Fibroblast of the aortic adventitia (primary cell): ENCODE measurements at places on chromosomes 6 and 20.

GRCh38 chr20:51220293-51220706 is 197.4 kb upstream of the KCNG1 start:
- peak; percentile 10 for DNase-seq

DNA sequence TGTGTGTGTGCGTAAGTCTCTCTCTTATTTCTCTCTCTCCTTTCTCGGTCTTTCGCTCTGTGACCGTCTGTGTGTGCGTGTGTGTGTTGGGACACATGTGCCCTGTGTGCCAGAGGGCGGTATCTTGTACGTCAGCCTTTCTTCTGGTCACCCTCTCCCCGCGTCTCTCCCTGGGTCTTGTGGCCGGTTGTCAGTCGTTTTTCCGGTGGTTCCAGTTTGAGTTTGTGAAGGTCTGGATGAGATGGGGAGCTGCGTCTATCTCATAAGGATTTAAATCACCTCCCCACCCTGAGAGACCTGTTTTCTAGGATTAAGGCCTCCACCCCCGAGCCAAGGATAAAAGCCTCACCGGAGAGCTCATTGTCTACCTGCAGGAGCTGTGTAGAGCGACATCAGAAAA is 295.5 kb upstream of the ZNF337 start:
- no peak for DNase-seq

DNA sequence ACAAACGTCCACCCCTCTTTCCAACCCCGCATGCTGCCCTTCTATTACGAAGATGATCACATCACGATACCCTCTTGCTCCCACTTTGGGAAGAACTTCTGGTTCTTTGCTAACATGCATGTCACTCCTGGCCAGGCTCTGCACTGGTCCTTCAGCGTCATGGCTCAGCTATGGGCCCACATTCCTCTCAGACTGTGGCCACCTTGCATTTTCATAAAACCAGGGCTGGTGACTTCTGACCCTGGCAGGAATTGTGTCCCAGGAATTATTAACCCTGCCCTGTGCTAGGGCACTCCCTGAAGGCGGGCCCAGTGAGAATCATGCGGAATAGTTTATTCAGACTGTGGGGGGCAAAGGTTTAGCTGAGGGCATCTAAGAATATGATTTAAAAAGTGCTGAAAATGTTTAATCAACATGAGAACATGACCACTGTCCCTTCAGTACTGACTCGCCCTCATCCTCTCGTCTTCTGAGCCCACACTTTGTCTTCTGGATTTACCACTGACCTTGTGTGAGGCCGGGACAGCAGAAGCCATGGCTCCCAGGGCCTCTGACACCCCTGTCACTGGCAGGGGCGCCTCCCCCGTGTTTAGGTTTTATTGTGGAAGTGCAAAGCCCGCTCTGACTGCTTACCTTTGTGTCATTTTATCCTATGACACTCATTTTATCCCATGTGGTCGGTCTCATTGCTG is 38.1 kb upstream of the THBS2 start:
- DNase-seq: no peak

- no peak for DNase-seq
These were observed 265.7 kb downstream of the SOX4 start for GRCh38 chr6:21859193-21859735.

- DNase-seq: no peak
These were observed 166.1 kb downstream of the GRM4 start for GRCh38 chr6:33979750-33980149.

DNA sequence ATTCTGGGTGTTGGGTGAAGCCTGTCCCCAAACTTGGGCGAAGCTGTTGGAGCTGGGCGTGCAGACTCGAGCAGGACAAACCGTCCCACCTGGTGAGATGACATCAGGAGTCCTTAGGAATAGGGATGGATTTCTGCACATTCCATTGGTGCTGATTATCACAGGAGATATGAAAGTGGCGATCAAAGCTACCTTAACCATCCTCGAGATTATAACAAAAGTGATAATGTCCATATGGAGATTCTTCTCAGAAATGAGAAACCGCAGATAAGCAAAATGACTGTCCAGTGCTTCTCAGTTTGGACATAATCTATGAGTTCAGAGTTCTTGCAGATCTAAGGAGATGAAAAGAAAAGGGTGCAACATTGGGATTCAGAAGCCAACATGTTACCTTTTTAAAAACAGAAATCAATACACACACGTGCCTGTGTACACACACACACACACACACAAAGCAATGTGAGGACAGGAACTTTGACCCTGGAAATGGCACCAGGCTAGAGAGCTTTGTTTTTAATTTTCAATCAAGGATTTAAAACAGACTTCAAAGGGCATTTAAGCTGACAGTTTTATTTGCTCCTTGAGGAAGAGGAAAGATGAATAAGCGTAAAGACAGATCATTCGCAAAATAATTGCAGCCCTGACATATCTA is 165.4 kb downstream of the CD83 start:
- no peak for DNase-seq

DNA sequence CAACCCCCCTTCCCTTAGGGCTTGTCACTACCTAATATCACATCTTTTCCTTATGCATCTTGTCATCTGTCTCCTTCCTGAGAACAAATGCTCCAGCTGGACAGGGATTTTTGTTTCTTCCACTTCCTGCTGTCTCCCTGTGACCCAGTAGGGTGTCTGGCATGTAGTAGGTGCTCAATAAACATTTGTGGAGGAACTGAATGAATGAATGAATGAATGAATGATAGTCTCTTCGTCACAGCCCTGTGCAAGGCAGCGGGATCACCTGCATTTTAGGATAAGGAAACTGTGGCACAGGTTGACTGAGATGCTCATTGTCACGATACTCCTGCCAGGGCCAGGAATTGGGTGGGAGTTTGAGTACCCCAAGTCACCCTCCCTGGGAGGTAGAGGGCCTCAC is 14.2 kb downstream of the LEMD2 start:
- DNase-seq: no peak

DNA sequence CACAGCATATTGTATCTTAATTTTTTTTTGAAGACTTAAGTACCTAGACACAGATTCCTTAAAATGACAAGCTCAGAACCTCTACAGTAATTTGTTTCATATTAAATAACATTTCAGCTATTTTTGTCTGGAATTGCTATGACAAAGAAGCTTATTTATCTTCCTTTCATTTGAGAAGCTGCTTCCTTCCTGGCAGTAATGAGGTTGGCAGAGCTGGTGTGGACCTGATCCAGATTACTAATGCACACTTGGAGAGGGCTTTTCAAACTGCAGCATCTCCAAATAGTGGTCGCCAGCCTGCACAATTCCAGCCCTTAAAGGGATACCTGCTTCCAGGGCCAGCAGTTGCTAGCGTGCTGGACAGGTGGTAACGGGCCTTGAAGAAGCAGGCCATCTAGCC is 12.1 kb downstream of the PTCHD4 start:
- DNase-seq: peak; percentile 40

- DNase-seq: no peak
These were observed 559.4 kb upstream of the AGPAT4 start for GRCh38 chr6:161833099-161833860.

GRCh38 chr6:116476002-116476678 is 15.0 kb downstream of the CALHM6 start:
- no peak for DNase-seq

DNA sequence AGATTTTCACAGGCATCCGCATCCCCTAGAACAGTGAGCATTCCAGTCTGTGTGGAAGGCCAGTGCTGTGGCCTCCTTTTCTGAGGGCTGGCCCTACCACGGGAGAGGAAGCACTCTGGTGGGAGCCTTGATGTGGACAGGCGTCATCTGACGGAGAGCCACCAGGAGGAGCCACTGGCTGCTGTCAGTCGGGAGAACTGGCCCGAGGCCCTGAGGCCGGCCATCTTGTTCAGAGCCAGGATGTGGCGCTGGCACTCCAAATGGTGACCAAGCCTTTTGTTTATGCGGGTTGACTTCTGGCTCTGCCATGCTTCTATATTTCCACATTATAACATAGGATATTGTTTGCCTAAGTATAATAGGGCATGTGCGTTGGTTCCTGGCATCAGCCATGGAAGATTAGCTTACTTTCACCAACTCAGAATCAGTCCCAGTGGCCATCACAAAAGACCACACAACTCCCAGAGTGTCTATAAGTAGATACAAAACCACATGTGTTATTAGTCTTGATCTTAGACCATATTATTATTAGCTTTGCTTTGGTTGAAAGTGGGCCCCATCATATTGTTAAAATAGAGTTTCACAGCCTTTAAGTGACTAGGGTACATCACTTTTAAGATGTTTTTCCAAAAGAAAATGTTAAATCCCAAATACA is 273.9 kb upstream of the TAB2 start:
- no peak for DNase-seq

DNA sequence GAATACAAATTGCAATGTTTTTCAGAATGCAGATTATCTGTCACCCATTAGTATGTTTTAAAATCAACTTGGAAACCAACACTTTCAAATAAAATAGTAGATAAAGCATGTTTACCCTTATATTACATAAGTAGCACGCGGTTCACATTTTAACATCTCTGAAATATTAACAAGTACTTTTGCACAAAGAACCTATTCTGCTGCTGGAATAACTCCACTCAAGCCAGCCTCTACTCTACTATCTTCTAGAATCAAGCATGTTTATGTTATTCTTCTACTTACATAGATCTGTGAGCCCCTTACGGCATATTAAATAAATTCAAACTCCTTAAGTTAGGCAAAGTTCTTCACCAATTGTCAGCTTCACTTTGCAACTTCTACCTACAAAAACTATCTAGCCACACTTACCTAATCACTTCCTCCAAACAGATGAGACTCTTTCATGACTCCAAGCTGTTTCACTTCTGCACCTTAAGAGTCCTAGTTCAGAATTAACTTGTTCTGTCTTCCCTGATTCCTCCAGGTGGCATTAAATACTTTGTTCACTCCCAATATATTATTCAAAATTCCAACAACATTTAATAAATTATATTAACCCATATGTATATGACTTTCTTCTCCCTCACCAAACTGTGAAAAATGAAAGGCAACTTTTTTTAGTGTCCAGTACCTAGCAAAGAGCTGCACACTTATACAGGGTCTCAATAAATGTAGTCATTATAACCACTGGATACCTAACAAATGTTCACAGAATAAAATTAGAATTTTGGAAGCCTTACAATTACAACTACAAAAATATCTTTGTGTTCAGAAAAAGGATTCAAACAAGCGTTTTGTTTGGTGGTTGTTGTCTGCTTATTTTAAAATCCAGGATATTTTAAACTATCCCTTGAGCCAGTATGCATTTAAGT is 12.1 kb downstream of the CEP85L start:
- DNase-seq: no peak

DNA sequence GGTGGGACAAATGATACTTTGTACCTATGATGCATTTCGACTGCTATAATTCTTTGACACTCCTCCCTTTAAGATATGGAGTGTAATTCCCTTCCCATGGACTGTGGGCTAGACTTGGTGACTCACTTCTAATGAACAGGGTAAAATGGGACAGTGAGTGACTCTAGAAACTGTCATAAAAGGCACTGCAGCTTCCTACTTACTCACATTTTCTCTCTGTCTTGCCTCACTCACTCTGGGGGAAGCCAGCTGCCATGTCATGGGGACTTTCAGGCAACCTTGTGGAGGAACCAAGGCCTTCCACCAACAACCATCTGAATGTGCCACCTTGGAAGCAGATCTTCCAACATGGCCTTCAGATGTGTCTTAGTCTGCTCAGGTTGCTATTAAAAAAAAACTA is 12.9 kb upstream of the GFOD1 start:
- no peak for DNase-seq

DNA sequence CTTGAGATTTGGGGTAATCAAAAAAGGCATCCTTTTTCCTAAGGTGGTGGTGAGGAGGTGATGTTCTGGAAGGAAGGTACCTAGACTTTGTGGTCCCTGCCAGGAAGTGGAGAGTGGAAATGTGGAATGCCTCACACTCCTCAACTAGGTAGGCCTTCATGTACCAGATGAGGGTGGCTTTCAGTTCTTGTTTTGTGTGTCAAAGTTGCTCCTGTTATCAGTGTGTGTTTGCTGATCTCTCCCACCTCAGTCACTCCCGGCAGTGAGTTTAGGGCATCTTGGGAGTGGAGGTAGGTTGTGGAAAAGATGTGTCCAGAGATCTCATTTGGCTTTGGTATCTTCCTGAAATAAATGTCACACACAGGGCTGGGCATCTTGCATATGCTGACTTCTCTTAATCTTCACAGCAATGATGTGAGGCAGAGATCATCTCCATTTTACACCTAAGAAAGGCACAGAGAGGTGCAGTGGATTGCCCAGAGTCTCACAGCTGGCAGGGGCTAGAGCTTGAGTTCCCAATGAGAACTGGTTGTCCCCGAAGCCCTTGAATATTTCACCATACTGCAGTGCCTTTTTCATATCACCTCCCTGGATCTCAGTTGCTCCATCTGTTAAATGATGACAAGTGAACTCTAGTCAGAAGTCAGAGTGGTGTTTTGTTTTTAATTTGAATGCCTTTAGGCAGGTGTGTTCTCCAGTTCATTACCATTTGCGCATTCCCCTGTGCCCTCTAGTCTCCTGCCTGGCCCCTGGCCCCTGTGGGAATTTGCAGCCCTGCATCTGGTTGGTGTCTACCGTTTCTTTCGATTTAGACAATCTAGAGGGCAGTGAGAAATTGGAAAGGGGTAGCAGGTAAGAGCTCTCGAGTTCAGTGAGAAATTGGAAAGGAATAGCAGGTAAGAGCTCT is 2.9 kb downstream of the PKIG start:
- DNase-seq: no peak

- DNase-seq: no peak
These were observed 141.3 kb upstream of the GLP1R start for GRCh38 chr6:38907264-38907663.
